MCF 10A (cell line): ENCODE measurements at places on chromosomes 7 and 10. TPM values are rescaled to one million over a fixed set of nuclear protein-coding genes. Genes with fewer than 3 reads are reported as not detected.
A peak's percentile ranks its signal among the peaks of the same experiment; 100 is the strongest.

Gene ABCB1
- not detected in 2 replicates for total RNA-seq

DNA sequence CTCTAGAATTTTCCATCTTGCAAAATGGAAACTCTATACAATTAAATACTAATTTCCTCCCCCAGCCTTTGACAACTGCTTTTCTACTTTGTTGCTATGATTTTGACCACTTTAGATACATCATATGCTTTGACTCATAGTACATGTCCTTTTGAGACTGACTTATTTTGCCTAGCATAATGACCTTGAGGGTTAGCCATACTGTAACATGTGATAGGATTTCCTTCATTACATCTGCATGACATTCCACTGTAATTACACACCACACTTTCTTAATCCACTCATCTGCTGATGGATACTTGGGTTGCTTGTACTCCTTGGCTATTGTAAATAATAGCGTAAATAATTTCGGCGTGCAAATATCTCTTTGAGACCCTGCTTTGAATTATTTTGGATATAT is 127.7 kb downstream of the JAZF1 start:
- DNase-seq: no peak
- no peaks in the 10 kb centered on the region for H3K27me3 ChIP-seq
- H3K27ac ChIP-seq: no peak overlapping the region
- H3K4me3 ChIP-seq: no peak overlapping the region
- peaks cover 11% of the 10 kb centered on the region for H3K4me1 ChIP-seq

GRCh38 chr7:100604028-100604975 is 2.1 kb downstream of the PCOLCE start:
- H3K27me3 ChIP-seq: no peaks in the 10 kb centered on the region
- peak; percentile 55 for DNase-seq
- H3K27ac ChIP-seq: no peak overlapping the region
- H3K4me3 ChIP-seq: peak overlapping the region; percentile 72

- no peaks in the 10 kb centered on the region for H3K36me3 ChIP-seq
- DNase-seq: no peak
- no peaks in the 10 kb centered on the region for H3K4me1 ChIP-seq
- H3K27ac ChIP-seq: no peak overlapping the region
- no peaks in the 10 kb centered on the region for H3K27me3 ChIP-seq
Observed at GRCh38 chr7:110373859-110374258, 717.1 kb upstream of the LRRN3 start.

Gene SLC26A3
- total RNA-seq: not detected in 2 replicates

Gene OR2A1
- not detected in 2 replicates for total RNA-seq

GRCh38 chr7:2081526-2082135 is 151.1 kb downstream of the MAD1L1 start:
- peaks cover 10% of the 10 kb centered on the region for H3K36me3 ChIP-seq
- H3K27me3 ChIP-seq: no peaks in the 10 kb centered on the region
- DNase-seq: no peak
- H3K27ac ChIP-seq: no peak overlapping the region
- H3K4me1 ChIP-seq: no peaks in the 10 kb centered on the region

- peaks cover 64% of the 10 kb centered on the region for H3K4me1 ChIP-seq
- H3K27ac ChIP-seq: no peak overlapping the region
- no peak for DNase-seq
- no peak overlapping the region for H3K4me3 ChIP-seq
Observed at GRCh38 chr7:128020159-128020558, 11.1 kb downstream of the LRRC4 start.

DNA sequence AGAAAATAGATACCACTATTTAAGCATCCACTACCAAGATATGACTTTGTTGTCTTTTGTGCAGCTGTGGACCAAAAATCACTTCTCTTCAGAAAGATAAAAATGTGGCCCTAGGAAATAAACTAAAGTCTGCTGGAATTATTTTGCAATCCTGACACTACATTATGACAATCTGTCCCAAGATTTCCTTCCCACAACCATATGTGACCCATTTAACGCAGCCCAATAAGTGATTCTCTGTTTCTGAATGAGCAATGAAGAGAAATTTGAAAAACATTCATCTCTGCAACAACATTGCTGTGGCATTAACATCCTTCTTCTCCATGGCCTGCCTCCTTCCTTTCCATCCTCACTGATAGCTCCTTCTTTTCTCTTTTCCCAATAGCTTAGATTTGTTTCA is 212.0 kb downstream of the TSPAN12 start:
- no peak overlapping the region for H3K27ac ChIP-seq
- no peak for DNase-seq
- no peaks in the 10 kb centered on the region for H3K36me3 ChIP-seq
- H3K4me1 ChIP-seq: no peaks in the 10 kb centered on the region
- H3K27me3 ChIP-seq: peaks cover 29% of the 10 kb centered on the region
